H7 (cell line): ENCODE measurements at places on chromosomes 4 and X. TPM values are rescaled to one million over a fixed set of nuclear protein-coding genes. Genes with fewer than 3 reads are reported as not detected.

The SLC10A4 gene
- 1.3 and 1.5 TPM in 2 replicates for total RNA-seq

The LRP2BP gene
- total RNA-seq: 0.21 and 0.26 TPM in 2 replicates

The PCDH11X gene
- 15.4 and 47.7 TPM in 2 replicates for total RNA-seq

The TMEM144 gene
- 5.2 and 7.1 TPM in 2 replicates for total RNA-seq

The HSPA4L gene
- 1.2 and 1.7 TPM in 2 replicates for total RNA-seq

The HMX1 gene
- total RNA-seq: 2.0 and 4.4 TPM in 2 replicates

The LRPAP1 gene
- total RNA-seq: 57.9 and 101 TPM in 2 replicates

The ANKRD17 gene
- total RNA-seq: 40.5 and 41.3 TPM in 2 replicates

The KLB gene
- total RNA-seq: 0.04 TPM in 1 of 2 replicates, not detected in the other

The MSANTD1 gene
- 0.07 and 0.24 TPM in 2 replicates for total RNA-seq

The MAGEB3 gene
- total RNA-seq: 0.26 and 0.80 TPM in 2 replicates

The POU4F2 gene
- total RNA-seq: not detected in 2 replicates

The CXCL11 gene
- total RNA-seq: not detected in 2 replicates
